ENCODE measurements at places on chromosomes 7 and 10.

- no peak for DNase-seq
These were observed 41.9 kb downstream of the AUTS2 start for GRCh38 chr7:69640216-69640615.

DNA sequence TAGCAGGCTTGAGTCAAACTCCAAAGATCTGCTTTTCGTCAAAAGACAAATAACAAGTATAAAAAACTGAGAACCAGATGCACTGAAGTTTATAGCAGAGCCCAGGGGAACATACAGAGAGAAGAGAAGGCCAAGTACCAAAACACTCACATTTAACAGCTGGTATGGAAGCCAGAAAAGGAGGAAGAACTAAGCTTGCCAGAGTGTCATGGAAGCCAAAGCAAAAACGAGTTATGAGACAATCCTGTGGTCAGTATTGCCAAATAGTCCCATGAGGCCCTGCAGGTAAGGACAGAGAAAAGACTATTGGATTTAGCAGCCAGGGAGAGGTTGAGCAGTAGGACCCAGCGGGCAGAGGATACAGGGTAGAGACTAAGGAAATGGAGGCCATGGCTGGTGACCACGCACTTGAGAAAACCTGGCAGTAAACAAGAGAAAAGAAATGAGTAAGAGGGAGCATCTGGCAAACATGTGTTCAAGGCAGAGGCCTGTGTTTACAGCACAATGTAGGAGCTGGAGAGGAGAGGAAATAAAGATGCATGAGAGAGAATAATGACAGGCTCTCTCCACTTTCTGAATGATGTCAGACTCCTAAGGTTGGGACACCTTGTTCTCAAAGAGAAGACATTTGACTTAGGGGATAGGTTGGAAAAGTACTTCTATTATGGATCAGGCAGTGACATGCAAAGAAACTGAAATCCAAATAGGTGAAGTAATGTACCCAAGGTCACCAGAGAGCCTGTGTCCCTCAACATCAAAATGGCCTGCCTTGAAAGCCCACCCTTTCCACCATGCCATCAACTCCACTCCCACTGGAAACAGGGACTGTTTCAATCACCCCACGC lies 9.1 kb downstream of the CREB3L2 start:
- peak; percentile 75 for DNase-seq

DNA sequence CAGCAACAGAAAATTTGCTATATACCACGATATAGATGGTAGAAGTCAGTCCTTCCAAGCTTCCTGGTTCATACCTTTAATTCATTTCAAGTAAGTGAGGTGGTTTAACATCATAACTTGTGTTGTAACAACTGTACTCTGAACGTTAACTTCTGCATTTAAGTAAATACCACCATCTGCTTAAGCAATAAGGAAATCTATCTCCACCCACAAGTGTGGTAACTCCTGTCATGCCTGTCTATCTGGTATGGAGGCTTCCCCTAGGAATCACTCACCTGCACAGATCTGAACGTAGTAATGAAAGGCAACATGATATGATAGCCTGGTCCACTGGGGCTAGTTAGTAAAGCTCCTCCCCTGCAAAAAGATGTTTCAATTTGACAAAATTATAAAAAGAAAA lies 2.3 kb downstream of the ERLIN1 start:
- DNase-seq = no peak

DNA sequence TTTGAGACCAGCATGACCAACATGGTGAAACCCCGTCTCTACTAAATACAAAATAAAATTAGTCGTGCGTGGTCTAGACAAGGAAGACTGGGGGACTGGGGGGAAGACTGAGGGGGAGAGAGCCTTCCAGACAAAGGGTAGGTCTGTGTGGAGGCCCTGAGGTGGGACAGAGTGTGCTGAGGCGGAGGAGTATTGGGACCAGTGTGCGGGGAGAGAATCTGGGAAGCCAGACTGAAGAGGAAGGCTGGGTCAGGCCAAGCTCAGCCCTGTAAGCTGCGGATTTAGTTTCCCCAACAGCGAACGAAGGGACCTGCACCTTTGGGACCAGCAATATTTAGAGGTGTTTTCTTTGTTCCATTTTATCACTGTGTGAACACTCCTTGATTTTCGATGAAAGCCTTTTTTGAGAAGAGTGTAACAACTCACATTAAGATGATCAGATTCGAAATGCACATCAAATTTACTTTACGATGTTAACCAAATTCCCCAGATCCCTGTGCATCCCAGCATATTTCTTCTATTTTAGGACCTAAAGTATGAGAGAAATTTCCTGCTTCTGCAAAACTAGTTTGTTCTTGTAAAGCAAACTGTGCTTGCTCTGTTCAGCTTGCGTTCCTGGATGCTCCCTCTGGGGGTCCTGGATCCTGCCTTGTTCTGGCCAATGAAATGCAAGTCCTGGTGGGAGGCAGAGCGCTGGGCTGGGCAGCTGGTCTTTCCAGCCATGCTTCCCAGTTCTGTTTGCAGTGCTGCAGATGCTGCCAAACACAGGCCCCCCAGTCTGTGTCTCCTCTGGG lies 39.4 kb downstream of the PLAU start:
- DNase-seq = no peak

- DNase-seq = no peak
These were observed 2.6 kb upstream of the SAMD8 start for GRCh38 chr10:75108684-75109458.

GRCh38 chr10:106582291-106582690 lies 582.2 kb downstream of the SORCS1 start:
- no peak for DNase-seq

DNA sequence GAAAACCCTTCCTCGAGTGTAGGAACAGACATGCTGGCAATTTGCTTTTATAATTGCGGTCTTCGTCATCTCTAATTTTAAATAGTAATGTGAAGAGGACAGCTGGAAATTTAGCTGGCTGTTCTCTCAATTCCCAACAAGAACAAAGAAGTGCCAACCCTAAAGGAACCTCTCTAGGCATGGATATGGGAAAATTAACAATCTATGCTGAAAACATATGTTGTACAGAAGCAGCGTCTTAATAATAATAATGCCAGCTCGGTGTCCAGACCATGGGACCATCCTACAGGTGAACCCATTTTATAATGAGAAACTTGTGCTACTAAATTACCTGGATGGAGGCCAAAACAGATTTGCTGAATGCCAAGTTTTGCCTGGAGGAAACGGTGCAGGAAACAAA lies 641.4 kb upstream of the MGMT start:
- DNase-seq = no peak

DNA sequence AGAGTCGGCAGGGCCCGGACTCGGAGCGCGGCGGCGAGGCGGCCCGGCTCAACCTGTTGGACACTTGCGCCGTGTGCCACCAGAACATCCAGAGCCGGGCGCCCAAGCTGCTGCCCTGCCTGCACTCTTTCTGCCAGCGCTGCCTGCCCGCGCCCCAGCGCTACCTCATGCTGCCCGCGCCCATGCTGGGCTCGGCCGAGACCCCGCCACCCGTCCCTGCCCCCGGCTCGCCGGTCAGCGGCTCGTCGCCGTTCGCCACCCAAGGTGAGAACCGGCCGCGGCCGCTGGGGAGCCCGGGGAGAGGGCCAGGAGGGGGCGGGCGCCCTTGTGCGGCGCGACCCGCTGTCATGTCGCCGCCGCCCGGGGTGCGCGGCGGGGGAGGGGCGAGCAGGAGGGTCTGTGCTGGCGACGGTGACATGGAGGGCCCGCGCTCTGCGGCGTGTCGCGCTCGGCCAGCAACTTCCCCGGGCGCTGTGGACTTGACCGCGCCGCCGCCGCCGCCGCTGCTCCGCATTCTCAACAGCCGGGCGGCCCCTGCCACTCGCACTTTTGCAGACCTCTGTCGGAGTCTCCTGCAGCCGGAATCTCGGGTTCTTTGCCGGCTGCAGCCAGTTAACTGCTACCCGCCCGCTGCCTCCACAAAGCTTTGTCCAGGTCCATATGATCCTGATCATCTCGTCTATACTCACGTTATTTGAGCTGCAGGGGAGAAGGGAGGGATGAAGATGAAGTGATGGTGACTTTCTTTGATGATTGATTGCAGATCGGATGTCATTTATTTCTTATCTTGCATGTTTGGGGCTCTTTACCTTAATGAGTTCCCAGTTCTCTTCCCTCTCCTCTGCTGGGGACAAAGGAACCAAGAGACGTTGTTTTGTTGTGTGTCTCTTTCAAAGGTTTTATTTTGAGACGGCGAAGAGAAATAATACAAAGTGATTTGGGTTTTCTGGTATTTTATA lies 869 bp downstream of the TRIM24 start:
- peak; percentile 41 for DNase-seq

DNA sequence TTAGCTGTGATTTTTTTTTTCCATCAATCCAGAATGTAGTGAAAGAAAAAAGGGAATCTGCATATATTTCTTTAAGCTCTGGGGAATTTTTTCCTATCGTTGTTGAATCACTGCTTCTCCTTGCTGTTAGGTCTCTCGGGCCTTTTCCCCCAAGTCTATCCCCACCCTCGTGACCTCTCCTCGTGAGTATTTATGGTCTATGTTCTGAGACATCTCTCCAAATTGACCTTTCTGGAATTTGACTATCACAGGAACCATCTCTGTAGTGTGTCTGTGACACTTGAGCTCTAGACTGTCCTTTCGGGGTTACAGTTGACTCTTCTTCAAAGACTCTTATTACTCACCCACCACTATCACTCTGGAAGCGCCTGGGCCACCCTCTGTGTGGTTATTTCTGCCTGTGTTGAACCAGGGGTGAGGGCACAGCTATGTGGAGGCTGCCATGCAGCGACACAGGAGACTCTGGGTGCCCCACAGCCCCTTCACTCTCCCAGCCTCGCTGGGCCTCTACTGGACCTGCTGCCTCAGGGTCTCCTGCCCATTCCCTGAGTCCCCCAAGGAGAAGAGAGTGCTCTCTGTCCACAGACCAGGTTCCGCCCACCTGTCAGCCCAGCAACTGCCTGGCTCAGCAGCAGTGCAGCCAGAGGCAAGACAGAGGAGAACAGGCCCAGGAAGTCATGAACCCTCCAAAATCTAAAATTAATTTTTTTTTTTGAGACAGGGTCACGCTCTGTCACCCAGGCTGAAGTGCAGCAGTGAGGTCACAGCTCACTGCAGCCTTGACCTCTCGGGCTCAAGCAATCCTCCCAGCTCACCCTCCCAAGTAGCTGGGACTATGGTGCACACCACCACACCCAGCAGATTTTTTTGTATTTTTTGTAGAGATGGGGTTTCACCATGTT lies 45.7 kb upstream of the PTPRN2 start:
- DNase-seq = no peak

- peak; percentile 46 for DNase-seq
These were observed 69.0 kb upstream of the PDCD4 start for GRCh38 chr10:110802551-110803238.

GRCh38 chr10:90195288-90195840 lies 494.0 kb downstream of the KIF20B start:
- DNase-seq = no peak

- no peak for DNase-seq
These were observed 16.2 kb downstream of the HNRNPF start for GRCh38 chr10:43392748-43393147.

GRCh38 chr7:151429237-151429559 lies 10.7 kb downstream of the CRYGN start:
- DNase-seq = no peak

GRCh38 chr10:32318476-32318896 lies 28.5 kb downstream of the EPC1 start:
- no peak for DNase-seq

DNA sequence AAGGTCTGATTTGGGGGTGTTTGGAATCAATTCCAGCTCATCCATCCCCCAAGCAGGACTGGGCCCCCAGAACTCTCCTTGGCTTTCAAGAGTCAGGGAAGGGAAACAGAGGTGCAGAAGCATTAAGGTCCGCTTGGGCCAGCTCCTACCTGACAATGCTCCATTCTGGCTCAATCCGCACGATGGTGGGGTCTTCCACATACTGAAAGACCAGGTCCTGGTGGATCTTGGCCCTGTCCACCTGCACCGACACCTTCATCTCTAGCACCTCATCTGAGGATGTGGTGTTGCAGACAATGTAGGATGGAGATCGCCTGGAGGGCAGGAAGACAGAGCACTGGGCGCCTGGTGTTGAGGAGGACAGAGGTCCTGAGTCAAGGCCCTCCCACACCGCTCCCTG lies 391.1 kb downstream of the PLXNA4 start:
- no peak for DNase-seq

DNA sequence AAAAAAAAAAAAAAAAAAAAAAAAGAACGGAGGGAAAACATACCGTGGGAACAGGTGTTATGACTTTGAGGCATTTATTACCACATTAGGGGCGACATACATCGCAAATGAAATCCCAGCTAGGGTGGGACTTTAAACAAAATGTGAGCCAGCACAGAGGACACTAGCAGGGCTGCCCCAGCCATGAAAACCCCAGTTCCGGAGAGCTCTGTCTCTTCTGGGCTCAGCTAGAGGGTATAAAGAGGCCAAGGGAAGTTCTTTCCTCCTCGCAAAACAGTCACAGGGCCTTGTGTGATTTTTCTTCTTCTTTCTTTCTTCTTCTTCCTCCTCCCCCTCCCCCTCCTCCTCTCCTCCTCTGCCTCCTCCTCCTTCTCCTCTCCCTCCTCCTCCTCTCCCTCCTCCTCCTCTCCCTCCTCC lies 59.9 kb upstream of the ECHDC3 start:
- DNase-seq = no peak

DNA sequence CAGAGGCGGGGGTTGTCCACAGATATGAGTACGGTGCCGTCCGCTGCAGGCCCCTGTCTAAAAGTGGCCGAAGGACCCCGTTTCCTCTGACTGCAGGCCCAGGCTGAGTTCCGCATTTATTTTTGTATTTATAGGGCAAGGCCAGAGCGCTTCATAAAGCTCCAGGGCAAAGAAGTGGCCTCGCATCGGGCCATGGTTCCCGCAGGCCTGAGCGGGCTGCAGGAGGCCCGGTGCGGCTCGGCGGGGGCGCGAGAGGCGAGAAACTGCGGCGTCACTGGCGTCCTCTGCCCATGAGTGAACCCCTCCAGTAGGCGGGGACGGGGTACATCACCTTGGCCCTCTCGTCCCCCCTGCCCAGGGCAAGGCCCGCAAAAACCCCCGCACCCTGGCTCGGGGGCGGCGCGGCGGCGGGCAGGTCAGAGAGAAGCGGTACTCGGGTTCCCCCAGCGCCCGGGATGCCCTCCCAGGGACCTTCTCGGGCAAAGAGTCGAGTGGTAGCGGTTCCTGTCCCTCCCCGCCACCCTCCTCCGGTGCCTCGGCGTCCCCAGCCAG lies 355.7 kb downstream of the DNAJB6 start:
- no peak for DNase-seq

DNA sequence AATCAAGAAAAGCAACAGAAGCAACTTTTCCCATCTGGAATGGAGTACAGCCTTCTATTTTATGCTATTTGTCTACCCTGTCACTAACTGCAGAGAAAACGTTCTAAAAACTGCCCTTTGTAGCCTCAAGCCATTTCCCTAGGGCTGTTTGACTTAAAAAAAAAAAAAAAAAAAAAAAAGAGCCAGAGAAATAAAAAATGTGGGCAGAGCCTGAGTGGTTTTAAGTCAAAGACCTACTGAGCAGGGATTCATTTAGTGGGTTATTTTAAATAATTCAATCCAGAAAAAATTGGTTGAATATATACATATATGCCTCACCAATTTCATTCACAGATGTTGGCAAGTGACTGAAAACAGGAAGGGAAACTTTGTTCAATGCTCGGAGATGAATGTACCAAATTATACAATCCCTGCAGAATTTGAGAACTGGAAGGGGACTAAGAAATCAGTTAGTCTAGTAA lies 75.2 kb downstream of the PPP1R3C start:
- no peak for DNase-seq

GRCh38 chr10:4687397-4687796 lies 138.6 kb upstream of the AKR1E2 start:
- DNase-seq = no peak

Measured in NCI-H446 (cell line).